ENCODE measurements at places on chromosomes 2 and 18.

GRCh38 chr2:109437325-109438090 lies 176.3 kb downstream of the SEPTIN10 start:
- H3K4me1 ChIP-seq: no peaks in the 10 kb centered on the region
- no peak overlapping the region for H3K4me3 ChIP-seq
- DNase-seq: no peak

- peaks cover 5% of the 10 kb centered on the region for H3K36me3 ChIP-seq
- H3K4me1 ChIP-seq: peaks cover 7% of the 10 kb centered on the region
- H3K27me3 ChIP-seq: no peaks in the 10 kb centered on the region
- no peak for DNase-seq
These were observed 304.9 kb downstream of the STK39 start for GRCh38 chr2:167942366-167943081.

- no peak overlapping the region for H3K4me3 ChIP-seq
- no peaks in the 10 kb centered on the region for H3K36me3 ChIP-seq
- no peak overlapping the region for H3K27ac ChIP-seq
- no peaks in the 10 kb centered on the region for H3K27me3 ChIP-seq
These were observed 231.7 kb downstream of the PARD3B start for GRCh38 chr2:204776781-204777559.

DNA sequence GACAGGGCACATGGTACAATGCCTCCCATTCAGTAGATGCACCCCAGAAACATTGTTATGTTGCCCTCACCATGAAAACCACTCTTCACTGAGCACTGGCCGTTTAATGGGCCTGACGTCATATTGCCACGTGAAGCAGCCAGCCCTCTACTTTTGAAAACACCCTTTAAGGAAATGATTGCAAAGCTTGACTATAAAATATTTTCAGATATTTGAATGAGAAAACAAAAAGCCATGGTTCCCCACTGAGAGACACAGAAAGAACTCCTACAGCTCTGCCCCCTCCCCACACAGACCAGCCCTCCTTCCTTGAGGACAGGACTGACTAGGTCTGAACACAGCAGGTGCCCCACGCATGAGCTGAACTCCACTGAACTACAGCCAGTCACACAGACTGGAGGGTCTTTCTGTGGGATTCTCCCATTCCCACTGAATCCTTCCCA lies 349.1 kb downstream of the ANAPC1 start:
- no peak for DNase-seq
- H3K4me3 ChIP-seq: no peak overlapping the region
- peaks cover 2% of the 10 kb centered on the region for H3K27me3 ChIP-seq
- H3K27ac ChIP-seq: no peak overlapping the region
- peaks cover 7% of the 10 kb centered on the region for H3K4me1 ChIP-seq

DNA sequence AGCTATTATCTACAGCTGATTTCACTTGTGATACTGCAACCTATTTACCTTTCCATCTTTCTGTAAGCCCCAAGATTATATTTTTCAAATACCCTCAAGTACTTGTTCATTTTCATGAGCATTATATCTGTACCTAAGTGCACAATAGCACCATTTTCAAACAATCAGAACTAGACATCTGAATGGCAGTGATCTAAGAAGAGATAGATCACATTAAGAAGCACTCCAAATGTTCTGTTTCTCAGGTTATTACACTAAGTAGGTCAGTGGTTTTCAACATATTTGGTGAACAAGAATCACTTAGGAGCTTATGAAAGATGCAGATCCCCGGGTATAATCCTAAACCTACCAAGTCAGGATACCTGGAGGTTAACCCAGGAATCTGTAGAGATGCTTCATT lies 872.7 kb downstream of the DCDC2C start:
- no peak overlapping the region for H3K4me3 ChIP-seq
- DNase-seq: no peak
- H3K27me3 ChIP-seq: no peaks in the 10 kb centered on the region

GRCh38 chr2:31382452-31383120 lies 32.0 kb downstream of the XDH start:
- no peak for DNase-seq
- H3K27me3 ChIP-seq: peaks cover 4% of the 10 kb centered on the region
- no peak overlapping the region for H3K4me3 ChIP-seq
- no peaks in the 10 kb centered on the region for H3K4me1 ChIP-seq

GRCh38 chr2:43114210-43114609 lies 112.2 kb downstream of the ZFP36L2 start:
- no peaks in the 10 kb centered on the region for H3K27me3 ChIP-seq
- peaks cover 5% of the 10 kb centered on the region for H3K36me3 ChIP-seq
- no peak for DNase-seq
- H3K27ac ChIP-seq: no peak overlapping the region
- H3K4me3 ChIP-seq: no peak overlapping the region

- peaks cover 2% of the 10 kb centered on the region for H3K27me3 ChIP-seq
- no peak overlapping the region for H3K4me3 ChIP-seq
- H3K36me3 ChIP-seq: peaks cover 8% of the 10 kb centered on the region
- no peaks in the 10 kb centered on the region for H3K4me1 ChIP-seq
- no peak overlapping the region for H3K27ac ChIP-seq
These were observed 454.2 kb upstream of the TNP1 start for GRCh38 chr2:217314021-217314460.

DNA sequence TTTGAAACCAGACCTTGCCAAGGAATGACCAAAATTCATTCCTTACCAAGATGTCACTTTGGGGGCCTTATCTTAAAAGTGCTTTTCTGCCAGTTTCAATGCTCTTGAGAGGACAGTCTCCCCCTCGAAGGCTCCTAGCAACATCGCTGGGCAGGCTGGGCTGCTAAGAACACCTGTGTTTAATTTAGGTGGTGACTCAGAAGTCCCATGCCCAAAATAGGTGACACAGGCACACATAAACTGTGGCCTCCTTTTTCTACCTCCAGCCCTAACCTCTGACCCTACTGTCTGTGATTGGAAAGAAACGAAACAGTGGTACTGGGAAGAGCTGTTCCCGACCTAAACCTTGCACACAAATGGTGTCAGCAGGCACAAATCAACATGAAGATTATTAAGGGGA lies 28.7 kb upstream of the ROCK2 start:
- no peak overlapping the region for H3K27ac ChIP-seq
- peaks cover 4% of the 10 kb centered on the region for H3K27me3 ChIP-seq
- peaks cover 13% of the 10 kb centered on the region for H3K4me1 ChIP-seq
- H3K36me3 ChIP-seq: no peaks in the 10 kb centered on the region

DNA sequence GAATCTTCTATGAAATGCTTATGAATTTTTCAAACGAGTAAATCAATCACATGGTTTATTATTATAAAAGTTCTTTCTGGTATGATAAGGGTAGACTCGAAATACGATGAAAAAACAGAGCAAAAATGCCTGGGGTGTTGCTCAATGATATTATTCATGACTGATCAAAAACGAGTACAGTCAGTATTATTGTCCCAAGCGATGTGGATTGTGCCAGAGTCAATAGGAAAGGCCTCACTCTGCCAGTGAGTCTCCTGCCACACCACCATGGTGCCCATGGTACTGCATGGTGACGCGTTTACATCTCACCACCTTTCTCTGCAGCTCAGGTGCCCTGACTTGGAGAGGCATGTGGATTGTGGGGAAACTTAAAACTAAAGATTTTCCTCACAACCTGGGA lies 58.5 kb downstream of the KCTD1 start:
- H3K36me3 ChIP-seq: no peaks in the 10 kb centered on the region
- H3K27me3 ChIP-seq: peaks cover 2% of the 10 kb centered on the region
- H3K4me1 ChIP-seq: peaks cover 2% of the 10 kb centered on the region
- H3K27ac ChIP-seq: no peak overlapping the region
- no peak for DNase-seq

- H3K4me1 ChIP-seq: peaks cover 5% of the 10 kb centered on the region
- H3K36me3 ChIP-seq: peaks cover 28% of the 10 kb centered on the region
- no peak overlapping the region for H3K4me3 ChIP-seq
- H3K27me3 ChIP-seq: no peaks in the 10 kb centered on the region
- no peak overlapping the region for H3K27ac ChIP-seq
These were observed 29.7 kb upstream of the APCDD1 start for GRCh38 chr18:10424585-10425307.

DNA sequence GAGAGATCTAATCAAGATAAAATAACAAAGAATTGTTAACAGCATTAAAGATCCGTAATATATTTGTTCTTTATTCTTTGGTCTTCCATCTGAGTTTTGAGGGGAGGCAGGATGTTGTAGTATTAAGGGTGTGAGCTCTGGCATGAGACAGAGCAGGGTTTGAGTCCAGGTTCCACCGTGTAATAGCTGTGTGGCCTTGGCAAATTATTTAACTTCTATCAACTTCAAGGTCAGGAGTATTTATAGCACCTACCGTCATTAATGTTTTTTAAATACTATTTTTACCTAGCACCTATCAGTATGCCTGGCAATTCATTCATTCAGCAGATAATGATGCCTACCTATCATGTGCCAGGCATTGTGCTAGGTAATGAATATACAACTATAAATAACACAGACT lies 180.1 kb upstream of the NABP1 start:
- H3K27ac ChIP-seq: no peak overlapping the region
- H3K4me3 ChIP-seq: no peak overlapping the region

DNA sequence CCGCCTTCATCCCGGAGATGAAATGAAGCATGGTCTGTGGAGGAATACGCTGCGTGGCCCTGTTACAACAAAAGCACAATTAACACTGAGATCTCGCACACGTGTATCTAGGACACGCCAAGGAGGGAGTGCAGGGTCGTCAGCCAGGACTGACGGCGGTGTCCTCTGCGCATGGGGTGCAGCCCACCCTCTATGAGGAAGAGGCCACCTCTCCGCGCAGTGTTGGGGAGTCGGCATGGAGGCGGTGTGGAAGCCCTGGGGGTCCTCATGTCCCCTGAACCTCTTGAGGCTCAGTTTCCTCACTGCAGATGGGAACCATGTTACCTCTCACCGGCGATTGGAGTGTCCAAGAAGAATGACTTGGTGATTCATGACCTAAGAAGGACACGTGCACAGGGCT lies 86.0 kb upstream of the ZNF236 start:
- no peaks in the 10 kb centered on the region for H3K27me3 ChIP-seq
- H3K36me3 ChIP-seq: no peaks in the 10 kb centered on the region
- no peaks in the 10 kb centered on the region for H3K4me1 ChIP-seq
- H3K4me3 ChIP-seq: no peak overlapping the region

- no peaks in the 10 kb centered on the region for H3K27me3 ChIP-seq
- DNase-seq: no peak
- H3K36me3 ChIP-seq: no peaks in the 10 kb centered on the region
- no peaks in the 10 kb centered on the region for H3K4me1 ChIP-seq
These were observed 43.8 kb downstream of the SH2D6 start for GRCh38 chr2:85462322-85462721.

DNA sequence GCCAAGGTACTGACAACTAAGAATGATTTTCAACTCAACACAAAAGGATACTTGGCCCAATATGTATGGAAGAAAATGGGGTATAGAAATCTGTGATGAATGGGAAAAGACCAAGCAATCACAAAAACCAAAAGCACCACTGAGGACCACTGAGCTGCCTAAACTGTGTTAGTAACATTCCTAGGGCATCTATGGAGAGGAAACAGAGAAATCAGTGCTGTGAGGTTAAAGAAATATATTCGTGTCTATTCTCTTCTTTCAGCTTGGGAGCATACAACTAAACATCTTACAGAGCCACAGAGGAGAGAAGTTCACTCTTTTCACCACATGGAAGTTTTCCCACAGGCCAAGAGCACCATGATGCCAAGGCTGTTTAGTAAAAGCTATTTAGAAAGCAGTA lies 47.3 kb upstream of the CALCRL start:
- DNase-seq: no peak
- H3K4me1 ChIP-seq: no peaks in the 10 kb centered on the region
- no peak overlapping the region for H3K4me3 ChIP-seq

GRCh38 chr2:34492561-34493455 lies 893.7 kb upstream of the FAM98A start:
- H3K4me1 ChIP-seq: no peaks in the 10 kb centered on the region
- H3K36me3 ChIP-seq: no peaks in the 10 kb centered on the region
- no peak for DNase-seq
- H3K4me3 ChIP-seq: no peak overlapping the region
- H3K27me3 ChIP-seq: no peaks in the 10 kb centered on the region
- no peak overlapping the region for H3K27ac ChIP-seq

- no peak overlapping the region for H3K27ac ChIP-seq
- no peak overlapping the region for H3K4me3 ChIP-seq
- no peaks in the 10 kb centered on the region for H3K36me3 ChIP-seq
- no peak for DNase-seq
- peaks cover 16% of the 10 kb centered on the region for H3K4me1 ChIP-seq
These were observed 245.0 kb downstream of the CLIP4 start for GRCh38 chr2:29360016-29360784.

DNA sequence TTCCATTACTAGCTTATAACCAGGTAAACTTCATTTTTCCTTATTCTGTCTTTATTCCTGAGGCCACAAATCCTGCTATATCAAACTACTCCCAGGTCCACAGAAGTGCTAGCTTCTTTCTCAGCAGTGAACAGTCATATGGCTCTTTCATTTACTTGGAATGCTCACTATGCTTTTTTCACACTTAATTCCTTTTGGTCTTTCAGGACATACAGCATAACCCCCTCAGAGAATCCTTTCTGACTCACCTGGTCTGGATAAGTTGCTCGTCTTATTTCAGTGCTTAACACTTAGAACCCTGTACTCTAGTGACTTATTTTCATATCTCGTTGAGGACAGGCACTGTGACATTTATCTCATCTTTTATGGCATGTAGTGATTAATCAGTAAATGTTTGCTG lies 325.0 kb upstream of the UBE2E3 start:
- H3K27me3 ChIP-seq: no peaks in the 10 kb centered on the region
- no peak overlapping the region for H3K27ac ChIP-seq
- H3K4me3 ChIP-seq: no peak overlapping the region
- DNase-seq: no peak
- H3K36me3 ChIP-seq: no peaks in the 10 kb centered on the region

DNA sequence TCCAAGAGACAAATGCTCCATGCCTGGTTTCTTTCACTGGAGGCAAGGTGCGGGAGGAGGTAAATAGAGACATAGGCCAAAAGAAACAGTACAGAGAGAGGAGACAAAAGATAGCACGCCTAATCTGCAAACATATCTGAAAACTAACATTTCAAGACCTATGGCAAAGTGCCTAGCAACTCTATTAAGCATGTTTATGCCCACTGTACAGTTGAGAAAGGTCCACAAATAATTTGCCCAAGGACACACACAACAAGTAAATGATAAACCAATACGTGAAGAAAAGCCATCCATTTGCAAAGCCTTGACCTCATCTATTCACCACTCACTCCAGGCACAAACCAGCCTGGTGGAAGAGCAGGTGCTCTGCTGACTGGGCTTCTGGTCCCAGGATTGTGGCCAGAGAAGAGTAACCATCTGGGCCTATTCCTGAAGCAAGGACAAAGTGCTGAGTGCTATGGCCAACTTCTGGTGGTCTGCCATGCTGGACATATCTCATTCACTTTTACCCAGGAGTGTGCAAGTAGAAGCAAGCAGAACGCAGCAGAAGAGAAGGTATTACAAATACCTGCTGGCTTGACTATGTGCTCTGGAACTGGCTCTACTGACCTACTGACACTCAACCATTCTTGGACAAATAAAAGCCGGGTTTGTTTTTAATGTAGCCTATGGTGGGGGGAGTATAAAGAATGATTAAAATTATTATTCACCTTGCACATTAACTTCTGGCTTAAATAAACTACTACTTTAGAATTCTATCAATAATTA lies 25.3 kb downstream of the TMEM131 start:
- H3K4me3 ChIP-seq: no peak overlapping the region
- no peak overlapping the region for H3K27ac ChIP-seq
- peaks cover 1% of the 10 kb centered on the region for H3K27me3 ChIP-seq
- DNase-seq: no peak

- H3K36me3 ChIP-seq: no peaks in the 10 kb centered on the region
- H3K27ac ChIP-seq: no peak overlapping the region
- no peak overlapping the region for H3K4me3 ChIP-seq
- H3K27me3 ChIP-seq: no peaks in the 10 kb centered on the region
- H3K4me1 ChIP-seq: peaks cover 7% of the 10 kb centered on the region
These were observed 5.4 kb upstream of the MRPS9 start for GRCh38 chr2:105032476-105032875.

All from glutamatergic neuron (in vitro differentiated cells).